ENCODE measurements at places on chromosomes 7 and 10.

- no peak for DNase-seq
These were observed 65.7 kb downstream of the GBF1 start for GRCh38 chr10:102311025-102311420.

DNA sequence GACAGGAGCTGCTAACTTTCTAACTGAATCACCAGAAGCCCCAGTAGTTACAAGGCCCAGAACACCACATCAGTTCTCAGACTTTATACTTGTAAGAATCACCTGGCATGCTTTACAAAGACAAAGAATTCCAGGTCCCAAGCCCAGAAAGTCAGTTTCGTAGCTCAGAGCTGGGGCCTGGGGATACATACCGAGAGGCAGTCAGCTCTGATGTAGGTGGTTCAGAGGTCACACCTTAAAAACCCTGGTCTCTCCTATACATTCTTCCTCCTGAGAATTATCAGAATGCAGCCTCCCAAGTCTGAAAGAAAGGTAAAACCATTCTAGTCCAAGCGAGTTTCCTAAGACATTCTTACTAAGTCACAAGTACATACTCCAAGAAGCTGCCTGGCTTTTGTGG lies 2.3 kb downstream of the GRB10 start:
- DNase-seq: no peak

- DNase-seq: no peak
These were observed 822.7 kb downstream of the PCDH15 start for GRCh38 chr10:53978301-53978700.

DNA sequence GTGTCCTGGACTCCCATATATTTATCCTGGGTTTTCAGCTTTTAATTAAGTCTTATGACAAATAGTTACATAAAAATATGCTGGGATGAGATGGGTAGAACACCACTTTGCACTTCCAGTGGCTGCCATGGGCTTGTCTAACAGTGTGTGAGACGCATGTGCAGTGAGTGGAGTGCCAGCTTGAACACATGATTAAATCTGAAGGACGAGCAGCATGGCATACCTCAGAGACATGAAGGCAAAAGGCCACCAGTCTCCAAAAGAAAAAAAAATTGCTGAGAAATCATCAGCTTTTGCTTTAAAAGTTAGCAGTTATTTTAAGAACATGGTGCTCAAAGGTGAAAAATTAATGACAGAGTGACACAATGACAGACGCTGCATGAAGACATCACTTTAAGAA lies 139.0 kb upstream of the ADCY1 start:
- no peak for DNase-seq

GRCh38 chr10:74433595-74433956 lies 282.6 kb downstream of the ADK start:
- DNase-seq: no peak

DNA sequence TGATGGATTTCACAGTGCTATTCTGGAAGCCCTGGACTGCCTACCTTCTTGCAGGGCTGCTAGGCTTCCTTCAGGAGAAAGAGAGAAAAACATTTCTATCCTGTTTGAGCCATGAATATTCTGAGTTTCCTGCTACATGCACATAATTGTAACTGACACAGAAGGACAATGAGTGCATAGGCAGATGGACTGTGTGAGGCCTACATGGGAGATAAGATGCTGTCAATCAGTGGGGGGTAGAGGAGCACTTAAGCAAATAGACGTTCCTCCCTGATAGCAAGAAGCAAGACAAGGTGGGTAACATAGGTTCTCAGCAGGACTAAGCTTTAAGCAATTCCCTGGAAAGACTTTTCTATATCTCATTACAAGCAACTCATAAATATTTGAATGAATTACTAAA lies 11.6 kb downstream of the ALDH18A1 start:
- DNase-seq: no peak

- no peak for DNase-seq
These were observed 277.6 kb upstream of the PHF14 start for GRCh38 chr7:10696064-10696463.

DNA sequence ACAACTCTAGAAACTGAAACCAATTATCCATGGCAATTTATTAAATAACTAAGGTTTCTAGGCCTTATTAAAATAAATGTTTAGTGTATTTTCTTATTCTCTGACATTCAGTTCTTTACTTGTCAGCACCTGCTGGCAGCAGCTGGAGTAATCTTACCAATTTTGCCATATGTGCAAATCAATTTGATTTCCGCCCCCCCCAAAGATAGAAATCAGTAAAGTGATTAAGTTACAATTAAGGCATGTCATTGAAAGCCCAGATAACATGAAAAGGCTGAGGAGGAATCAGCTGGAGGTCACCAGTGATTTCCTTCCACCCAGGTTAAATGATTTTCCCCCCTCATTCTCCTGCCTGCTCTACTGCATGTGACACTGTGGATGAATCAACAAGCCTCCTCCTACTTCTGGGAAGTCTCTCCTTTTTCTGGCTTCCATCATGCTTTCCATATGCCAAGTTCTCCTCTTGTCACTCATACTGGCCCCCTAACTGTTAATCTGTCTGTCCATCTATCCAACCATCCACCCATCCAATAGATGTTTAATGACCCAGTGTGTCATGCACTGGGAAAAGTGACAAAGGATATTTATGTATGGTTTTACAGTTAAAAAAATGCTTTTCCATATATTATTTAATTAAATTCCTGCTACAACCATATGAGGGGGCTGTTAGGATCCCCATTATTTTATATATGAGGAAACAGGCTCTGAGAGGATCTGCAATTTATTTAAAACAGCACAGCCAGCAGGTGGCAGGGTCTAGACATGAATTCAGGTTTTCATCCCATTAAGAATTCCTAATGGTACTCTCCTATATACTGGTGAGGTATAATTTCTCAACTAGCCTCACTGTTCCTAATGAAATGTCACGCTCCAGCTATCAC lies 116.5 kb downstream of the ATXN7L1 start:
- DNase-seq: peak; percentile 13

GRCh38 chr7:55296070-55296469 lies 69.1 kb upstream of the LANCL2 start:
- no peak for DNase-seq

- DNase-seq: no peak
These were observed 3.4 kb downstream of the GNAT3 start for GRCh38 chr7:80508440-80508839.

DNA sequence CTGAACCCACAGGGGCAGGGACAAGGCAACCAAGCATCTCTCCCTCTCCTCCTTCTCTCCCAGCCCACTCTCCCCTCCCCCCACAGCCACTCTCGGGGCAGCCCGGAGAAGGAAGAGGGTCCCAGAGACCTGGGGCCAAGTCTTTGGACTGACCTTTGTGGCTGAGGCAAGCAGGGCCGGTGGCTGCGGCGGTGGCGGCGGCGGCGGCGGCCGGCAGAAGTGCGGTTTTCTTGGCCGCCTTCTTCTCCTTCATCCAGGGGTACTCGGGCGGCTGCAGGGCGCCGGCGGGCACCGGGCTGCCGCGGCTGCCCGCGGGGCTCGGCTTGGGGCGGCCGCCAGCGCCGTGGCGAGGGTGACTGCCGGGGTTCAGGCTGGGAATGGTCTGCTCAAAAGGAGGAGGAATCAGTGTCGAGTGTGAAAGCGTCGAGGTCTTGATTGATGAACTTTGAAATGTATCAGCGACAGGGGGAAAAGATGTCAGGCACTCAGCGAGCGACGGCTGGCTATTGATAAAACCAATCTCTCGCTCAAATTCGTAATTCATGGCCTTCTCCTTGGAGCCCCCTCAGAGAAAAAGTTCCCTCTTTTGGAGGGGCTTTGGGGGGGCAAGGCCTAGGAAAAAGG lies 414 bp downstream of the HOXA2 start:
- DNase-seq: no peak

GRCh38 chr10:110307805-110308204 lies 3.1 kb upstream of the SMNDC1 start:
- no peak for DNase-seq

GRCh38 chr10:127525686-127526085 lies 23.4 kb upstream of the NPS start:
- DNase-seq: no peak

- DNase-seq: no peak
These were observed 8.8 kb upstream of the CRPPA start for GRCh38 chr7:16430133-16430532.

DNA sequence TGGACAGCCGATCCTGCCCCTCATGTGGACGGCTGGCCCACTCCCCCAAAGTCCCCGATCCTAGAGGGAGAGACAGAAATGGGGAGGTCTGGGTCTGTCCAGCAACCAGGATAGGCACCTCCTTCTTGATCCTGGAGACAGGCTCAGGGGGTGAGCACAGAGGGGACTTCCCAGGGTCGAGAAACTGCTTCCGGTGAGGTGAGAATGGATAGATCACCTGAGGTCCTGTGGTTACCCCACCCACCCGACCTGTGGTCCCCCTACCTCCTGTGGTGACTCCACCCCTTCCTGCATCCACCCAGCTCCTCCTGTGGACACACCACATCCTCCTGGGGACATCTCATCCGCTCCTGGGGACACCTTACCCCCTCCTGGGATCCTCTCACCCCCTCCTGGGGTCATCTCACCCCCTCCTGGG lies 27.4 kb upstream of the RASGEF1A start:
- peak; percentile 26 for DNase-seq

DNA sequence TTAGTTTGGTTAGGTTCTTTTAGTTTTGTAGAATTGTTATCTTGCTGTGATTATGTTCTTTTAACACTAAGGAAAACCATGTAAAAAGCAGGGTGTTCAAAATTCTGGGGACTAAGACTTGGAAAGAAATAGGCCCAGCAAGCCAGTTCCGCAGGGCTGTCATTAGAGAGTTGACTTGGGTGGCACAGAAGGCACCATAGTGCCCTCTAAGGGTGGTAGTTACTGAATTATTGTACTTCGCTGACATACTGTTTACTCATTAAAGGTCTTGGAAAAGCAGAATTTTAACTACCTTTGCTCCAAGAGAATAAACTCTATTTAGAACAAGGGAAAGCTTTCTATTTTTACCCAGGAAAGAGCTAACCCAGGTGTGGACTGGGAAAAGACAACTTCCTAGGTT lies 86.5 kb downstream of the OTUD1 start:
- no peak for DNase-seq

DNA sequence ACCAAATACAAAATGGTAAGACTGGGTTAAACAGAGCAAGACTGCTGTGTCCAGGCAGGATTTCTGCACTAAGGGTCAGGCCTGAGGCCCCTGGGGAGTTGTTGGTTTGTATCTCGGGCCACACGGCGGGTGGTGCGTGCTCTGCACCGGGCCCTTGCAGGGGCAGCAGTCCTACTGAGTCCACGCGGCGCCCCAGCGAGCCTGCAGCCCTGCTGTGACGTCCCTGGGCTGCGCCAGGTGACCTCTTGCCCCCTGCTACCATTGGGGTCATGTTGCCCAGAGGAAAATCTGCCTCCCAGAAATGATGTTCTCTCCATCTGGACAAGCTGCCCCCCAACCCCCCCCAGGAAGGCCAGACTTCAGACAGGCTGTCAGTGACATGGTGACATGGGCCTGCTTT lies 281.5 kb downstream of the CELF2 start:
- no peak for DNase-seq

GRCh38 chr10:90480466-90480865 lies 377.4 kb downstream of the HTR7 start:
- DNase-seq: no peak

GRCh38 chr7:115332691-115333090 lies 410.8 kb downstream of the MDFIC start:
- DNase-seq: no peak

- no peak for DNase-seq
These were observed 102.9 kb downstream of the FAM204A start for GRCh38 chr10:118239236-118239630.

- no peak for DNase-seq
These were observed 18.1 kb upstream of the GSTK1 start for GRCh38 chr7:143245123-143245522.

- DNase-seq: no peak
These were observed 23.5 kb upstream of the KCNMA1 start for GRCh38 chr10:77661100-77661499.

DNA sequence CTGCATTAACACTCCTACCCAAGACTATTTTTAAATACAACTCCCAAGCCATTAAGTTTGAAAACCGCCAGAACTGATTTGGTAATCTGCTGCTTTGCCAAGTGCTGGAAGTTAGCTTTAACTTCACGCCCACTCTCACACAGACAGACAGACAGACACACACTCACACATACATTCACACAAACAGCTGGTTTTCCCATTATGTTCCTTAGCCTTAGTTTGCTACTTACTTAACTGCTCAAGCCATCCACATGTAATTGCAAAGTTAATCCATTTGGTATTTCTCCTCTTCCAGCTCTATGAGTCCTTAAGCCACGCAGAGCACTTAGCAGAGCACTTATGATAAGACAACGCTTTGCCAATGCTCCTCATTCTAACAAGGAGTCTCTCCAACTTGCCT lies 8.3 kb downstream of the COBL start:
- no peak for DNase-seq

GRCh38 chr10:52949899-52950298 lies 177.3 kb upstream of the MBL2 start:
- no peak for DNase-seq

- no peak for DNase-seq
These were observed 124.2 kb downstream of the GNAT3 start for GRCh38 chr7:80387634-80388193.

- DNase-seq: no peak
These were observed 28.1 kb upstream of the TRIL start for GRCh38 chr7:28986028-28986764.

DNA sequence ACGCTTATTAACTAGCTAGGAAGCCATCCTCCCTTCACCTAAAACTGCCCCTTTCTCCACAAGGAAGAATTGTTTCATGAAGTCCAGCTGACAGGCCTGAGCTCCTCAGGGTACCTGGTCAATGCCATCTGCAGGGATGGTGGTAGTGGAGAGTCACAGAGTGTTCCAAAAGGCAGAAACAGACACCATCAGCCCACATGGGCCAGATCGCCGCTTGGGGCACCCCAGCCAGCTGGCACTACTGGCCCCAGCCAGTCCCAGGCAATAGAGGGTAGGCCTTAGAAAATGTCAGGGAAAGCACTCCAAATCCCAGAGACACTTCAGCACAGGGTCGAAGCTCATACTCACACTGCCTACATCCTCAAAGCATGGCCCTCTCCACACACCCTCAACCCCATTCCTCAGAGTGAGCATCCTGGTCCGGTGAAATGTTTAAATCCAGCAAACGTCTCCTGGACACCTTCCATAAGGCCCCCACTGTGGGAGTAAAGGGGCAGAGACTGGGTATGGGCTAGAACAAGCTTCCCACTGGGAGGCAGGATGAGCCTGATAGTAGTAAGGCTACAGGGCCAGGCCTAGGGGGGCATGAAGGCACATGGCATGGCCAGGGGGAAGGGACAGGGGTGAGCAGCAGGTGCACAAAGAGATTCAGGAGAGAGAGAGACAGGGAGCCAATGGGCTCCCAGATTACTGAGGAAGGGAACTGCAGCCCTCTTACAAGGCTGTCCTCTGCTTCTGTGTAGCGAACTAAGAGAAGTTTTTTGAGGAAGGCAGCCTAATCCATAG lies 1.9 kb downstream of the LRRC20 start:
- no peak for DNase-seq

GRCh38 chr7:123673752-123674398 lies 18.2 kb downstream of the LMOD2 start:
- no peak for DNase-seq

GRCh38 chr7:102312317-102312716 lies 25.6 kb downstream of the SH2B2 start:
- no peak for DNase-seq

- no peak for DNase-seq
These were observed 57.1 kb upstream of the KMT2E start for GRCh38 chr7:104956753-104957450.

- DNase-seq: no peak
These were observed 198.4 kb upstream of the NRP1 start for GRCh38 chr10:33532901-33533300.
